ENCODE measurements at places on chromosomes 4 and X.

- no peak for DNase-seq
Measured at GRCh38 chr4:40306976-40307375, 28.2 kb upstream of the CHRNA9 start.

GRCh38 chr4:40719008-40719623 is 30.6 kb upstream of the NSUN7 start:
- DNase-seq, result peak; percentile 41

GRCh38 chr4:99755223-99755944 is 61.2 kb upstream of the DAPP1 start:
- DNase-seq, result no peak

DNA sequence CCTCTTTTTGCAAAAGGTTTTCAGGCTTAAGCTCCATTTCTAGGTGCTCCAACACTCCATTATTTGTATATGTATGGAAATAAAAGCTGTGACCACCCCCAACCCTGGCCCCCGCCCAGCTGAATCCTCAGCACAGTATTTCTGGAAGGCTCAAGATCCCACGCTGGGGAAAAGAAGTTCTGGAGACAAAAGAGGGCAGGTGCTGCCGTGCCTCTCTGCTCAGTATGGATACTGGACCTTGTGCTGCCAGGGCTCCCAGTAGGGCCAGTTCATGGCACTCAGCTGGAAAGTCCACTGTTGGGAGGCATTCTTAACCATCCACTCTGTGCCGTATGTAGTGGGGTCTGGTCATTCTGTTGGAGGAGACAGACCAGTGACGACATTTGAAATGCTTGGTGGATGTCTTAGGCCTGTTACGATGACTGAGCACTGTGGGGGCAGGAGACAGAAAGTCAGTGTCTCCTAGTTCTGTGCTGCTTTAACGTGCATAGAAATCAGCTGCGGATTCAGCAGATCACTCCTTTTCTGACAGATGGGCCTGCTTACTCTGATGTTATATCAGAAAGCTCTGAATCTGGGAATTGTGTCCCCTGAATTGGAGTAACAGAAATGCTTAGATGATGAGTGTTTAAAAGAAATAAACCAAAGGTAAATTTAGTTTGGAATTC is 48.4 kb upstream of the MSANTD1 start:
- DNase-seq, result no peak

GRCh38 chrX:15790769-15791290 is 546 bp downstream of the ZRSR2 start:
- peak; percentile 10 for DNase-seq

DNA sequence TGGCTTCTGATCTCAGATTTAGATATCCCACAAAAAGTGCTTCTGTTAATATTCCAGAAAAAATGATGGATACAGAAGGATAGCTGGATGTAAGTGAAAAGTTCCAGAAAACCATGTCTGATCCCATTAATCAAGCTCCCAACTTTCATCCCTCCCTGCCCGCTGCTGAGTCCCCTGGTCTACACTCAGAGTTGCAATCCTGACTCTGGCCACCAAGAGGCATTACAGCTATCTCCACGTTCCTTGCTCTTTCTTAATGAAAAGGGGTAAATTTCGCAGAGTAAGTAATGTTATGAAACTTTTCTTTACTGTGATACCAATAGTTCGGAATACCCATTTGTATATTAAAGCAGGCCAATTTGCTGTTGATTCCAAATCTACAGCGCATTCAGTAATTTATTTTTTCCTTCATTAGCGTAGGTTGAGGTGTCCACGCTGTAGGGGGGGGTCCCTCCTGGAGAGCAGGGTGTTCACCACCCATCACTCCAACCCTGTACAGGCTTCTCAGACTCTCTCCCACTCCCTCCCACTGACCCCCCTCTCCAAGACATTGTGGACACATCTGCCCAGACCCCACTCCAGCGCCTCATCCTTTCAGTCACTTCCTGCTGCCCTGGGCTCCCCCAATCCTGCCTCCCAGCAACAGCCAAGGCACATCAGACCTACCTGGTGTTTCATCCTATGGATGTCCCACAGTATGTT is 55.1 kb downstream of the RAB40A start:
- DNase-seq, result no peak

DNA sequence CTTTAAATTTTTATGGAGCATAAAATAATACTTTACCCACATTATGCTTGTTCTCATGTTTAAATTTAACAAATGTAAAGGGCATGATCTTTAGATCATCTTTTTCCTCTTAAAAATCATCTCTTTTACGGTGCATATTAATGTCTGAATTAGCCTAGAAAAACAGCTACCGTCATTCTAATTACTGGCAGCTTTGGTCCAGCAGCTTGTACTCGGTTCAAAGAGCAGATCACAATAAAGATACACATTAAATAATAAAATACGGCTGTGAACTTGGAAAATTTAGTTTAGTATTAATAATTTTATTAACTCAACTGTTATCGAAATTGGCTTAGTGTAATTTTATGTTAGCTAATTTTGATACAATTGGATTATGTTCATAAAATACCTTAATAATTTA is 19.1 kb downstream of the CCSER1 start:
- DNase-seq, result no peak

DNA sequence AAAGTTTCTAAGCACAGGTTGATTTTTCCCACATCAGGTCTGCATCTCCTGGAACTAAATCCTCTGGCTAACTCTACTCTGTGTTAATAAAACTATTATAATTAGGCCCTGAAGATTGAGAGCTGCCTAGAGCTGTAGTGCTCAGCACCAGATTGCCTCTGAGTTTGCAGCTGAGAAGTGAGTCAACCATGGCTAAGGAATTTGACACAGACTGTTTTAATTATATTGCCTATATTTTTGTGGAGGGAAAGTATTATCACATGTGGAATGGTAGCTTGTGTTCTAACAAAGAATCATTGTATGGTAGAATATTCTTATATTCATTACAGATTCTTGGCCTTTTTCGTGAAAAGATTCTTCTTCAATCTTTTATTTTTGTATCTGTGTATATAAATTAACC is 1907.6 kb upstream of the TENM3 start:
- no peak for DNase-seq

DNA sequence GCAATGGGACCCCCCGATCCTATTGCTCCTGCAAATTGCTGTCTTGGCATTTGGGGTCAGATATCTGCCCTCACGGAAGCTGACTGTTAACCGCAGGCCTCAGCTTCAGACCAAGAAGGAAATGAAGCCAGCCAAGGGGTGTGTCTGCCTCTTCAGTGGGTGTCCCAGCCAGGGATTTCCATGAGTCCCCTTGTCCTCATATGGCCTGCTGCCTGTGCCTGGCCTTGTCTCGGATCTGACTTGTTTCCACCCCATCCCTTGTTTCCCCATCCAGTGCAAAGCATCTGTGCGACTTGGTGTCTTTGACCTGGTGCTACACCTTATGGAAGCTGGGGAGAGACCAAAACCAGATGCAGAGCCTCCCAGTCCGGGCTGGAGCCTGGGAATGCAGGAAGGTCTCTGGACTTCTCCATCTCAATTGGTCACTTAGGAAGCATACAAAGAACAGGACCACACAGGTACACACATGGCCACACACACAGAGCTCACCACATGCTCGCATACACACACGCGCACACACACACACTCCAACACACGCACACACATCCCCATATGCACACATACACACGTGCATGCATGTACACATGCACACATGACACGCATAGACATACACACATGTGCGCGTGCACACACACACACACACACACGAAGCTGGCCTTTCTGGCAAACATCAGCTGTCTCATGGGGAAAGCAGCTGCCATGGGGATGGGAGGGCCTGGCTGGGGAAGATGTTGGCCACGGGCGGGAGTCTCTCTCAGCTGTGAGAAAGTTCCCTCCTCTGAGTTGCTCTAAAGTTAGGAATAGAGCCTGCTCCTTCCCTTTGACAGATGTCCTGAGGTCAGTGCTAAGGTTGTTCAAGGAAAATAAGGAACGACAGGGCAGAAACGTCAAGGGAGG is 65.5 kb downstream of the CRMP1 start:
- DNase-seq, result no peak

DNA sequence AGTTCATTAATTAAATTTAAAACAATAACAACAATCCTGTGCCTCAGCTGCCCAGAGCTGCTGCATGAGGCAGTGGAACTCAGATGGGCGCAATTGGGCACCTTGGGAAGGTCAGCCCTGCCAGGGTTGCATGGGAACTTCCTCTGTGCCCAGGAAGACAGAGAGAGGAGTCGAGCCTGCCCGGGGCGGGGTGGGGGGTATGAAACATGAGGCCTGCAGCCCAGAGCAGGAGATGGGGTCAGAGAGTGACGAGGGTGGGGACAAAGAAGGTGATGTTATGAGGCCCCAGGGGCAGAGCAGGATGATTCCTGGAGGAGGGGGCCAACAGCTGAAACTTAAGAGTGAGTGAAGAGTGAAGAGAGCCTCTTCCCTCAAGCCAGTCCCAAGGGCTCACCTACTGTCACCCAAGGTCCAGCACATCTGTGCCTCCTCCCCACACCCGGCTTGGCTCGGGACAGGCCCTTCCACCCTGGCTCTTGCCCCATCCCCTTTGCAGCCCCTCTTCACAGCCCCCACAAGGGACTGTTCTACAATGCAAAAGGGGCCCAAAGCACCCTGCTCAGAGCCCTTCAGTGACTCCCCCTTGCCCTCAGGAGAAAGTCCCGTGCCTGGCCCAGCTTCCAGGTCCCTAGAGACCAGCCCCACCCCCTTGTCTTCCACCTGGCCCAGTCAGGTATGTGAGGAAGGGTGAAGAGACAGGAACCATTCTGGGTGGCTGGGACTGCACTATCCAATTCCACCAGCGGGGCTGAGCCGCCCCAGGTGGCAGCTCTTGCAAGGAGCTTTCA is 31.4 kb downstream of the HMX1 start:
- no peak for DNase-seq

GRCh38 chr4:93835929-93836328 is 7.4 kb downstream of the ATOH1 start:
- DNase-seq, result no peak

DNA sequence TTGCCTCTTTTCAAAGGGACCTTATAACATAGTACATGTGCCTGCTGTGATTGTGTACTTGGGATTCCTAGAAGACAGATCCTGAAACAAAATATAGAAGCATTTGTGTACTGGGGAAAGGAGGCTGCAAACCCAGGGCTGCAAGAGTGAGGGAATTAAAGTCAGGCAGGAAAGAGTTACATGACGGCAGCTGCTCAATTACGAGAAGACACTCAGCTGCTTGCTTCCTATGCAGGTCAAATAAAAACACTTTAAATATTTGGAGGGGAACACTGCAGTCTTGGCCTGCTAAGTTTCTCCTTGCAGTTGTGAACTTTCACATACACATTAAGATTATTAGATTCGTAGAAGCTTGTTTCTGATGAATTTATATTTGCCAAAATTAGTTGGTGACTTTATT is 191.9 kb upstream of the CXCL13 start:
- no peak for DNase-seq

DNA sequence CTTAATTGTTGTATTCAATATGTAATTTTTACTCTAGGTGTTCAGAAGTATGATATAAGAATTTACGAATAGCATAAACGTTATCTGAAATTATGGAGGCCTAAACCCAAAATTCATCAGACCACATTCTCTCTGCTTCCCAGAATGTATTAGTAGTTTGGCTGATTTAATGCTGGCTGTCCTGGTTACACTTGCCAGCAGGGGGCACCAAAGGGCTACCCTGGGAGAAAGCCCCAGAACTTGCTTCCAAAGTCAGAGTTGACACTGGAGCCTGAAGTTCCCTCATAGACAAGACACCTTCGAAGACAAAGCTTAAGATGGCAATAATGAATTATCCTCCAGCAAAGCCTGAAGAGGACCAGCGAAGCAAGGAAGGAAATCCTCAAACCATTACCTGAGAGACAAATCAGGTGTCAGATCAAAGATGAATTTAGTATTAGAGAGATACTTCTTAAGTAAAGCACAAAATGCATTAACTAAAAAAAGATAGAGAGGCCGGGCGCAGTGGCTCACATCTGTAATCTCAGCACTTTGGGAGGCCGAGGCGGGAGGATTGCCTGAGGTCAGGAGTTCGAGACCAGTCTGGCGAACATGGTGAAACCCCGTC is 11.3 kb upstream of the ANOS1 start:
- no peak for DNase-seq

DNA sequence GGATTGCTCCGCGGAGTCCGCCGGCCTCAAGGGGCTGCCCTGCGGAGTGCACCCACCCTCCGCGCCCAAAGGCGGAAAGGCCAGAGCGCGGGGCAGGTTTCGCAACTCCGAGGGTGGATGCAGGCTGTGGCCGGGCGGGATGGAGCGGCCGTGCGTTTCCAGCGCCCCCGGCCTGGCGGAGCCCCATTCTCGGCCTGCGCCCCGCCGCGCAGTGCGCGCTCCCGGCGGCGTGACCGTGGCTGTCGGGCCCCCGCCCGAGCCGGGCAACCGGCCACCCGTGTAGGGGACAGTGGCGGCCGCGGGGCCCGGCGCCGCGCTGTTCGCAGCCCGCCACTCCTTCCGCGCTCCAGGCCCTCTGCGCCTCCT is 331 bp downstream of the SETD7 start:
- DNase-seq, result no peak

DNA sequence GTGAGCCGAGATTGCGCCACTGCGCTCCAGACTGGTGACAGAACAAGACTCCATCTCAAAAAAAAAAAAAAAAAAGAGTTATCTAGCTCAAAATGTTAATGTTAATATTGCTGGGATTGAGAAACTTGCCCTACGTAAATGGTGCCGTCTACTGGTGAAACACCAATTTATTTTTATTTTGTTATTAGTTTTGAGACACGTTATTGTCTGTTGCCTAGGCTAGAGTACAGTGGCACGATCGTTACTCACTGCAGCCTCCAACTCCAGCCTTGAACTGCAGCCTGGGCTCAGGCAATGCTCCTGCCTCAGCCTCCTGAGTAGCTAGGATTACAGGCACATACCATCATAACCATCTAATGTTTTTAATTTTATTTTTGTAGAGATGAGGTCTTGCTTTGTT is 262.8 kb downstream of the BMPR1B start:
- no peak for DNase-seq

- no peak for DNase-seq
Measured at GRCh38 chr4:37793562-37793961, 32.9 kb upstream of the PGM2 start.

GRCh38 chr4:96841801-96842200 is 1001.9 kb downstream of the PDHA2 start:
- DNase-seq, result no peak
